Activated T-helper 17 cell treated with anti-CD3 and anti-CD28 coated beads, Interleukin-2, amount 50 U/mL, for 72 hours (primary cell): ENCODE measurements at places on chromosomes 5 and 9. TPM values are rescaled to one million over a fixed set of nuclear protein-coding genes. Genes with fewer than 3 reads are reported as not detected.

GRCh38 chr9:89154651-89155336, 23.8 kb downstream of the SHC3 start:
- H3K27ac ChIP-seq, result no peak overlapping the region
- H3K4me1 ChIP-seq, result peaks cover 20% of the 10 kb centered on the region
- H3K36me3 ChIP-seq, result no peaks in the 10 kb centered on the region
- H3K27me3 ChIP-seq, result peaks cover 31% of the 10 kb centered on the region

Gene HRH2
- 3.3 TPM for total RNA-seq

Gene ABCA2
- total RNA-seq, result 63.9 TPM

DNA sequence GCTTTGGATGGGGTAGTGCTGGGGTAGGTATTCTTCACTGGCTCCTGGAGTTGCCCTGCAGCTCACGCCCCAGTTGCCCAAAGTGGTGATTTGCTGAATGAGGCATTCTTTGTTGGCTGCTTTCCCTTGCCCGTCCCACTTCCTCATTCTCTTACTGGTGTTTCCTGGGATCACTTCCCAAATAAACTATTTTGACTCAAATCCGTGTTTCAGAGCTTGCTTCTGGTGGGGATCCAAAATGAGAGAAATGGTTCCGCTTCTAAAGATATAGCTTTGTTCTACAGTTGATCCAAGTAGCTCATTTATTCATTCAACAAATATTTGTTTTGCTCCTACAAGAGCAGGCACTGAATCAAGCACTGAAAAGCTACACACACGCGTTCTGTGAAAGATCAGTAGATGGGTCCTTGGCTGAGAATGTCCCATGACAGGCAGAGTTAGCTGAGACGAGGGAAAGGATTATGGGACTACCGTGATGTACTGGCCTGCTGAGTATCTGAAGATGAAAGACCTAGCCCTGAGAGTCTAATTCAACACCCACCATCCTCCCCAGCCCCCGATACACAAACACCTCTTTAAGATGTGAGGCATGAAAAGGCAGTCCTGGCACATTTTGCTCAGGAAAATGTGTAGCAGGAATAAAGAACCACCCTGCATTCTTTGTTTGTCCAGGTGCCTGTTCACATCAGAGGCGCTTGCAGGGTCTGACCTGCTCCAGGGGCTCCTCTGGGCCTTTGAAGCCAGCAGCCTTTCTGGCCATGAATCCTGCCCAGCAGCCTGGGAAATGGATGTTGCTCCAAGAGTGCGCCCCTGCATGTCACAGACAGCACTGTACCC, 143.1 kb upstream of the RANBP3L start:
- H3K4me3 ChIP-seq, result no peak overlapping the region

- H3K4me3 ChIP-seq, result no peak overlapping the region
- peaks cover 6% of the 10 kb centered on the region for H3K27me3 ChIP-seq
- no peaks in the 10 kb centered on the region for H3K4me1 ChIP-seq
- no peaks in the 10 kb centered on the region for H3K36me3 ChIP-seq
Observed at GRCh38 chr5:159700016-159700415, 216.3 kb upstream of the ADRA1B start.

- no peak overlapping the region for H3K27ac ChIP-seq
- ATAC-seq, result no peak
- H3K4me3 ChIP-seq, result no peak overlapping the region
Observed at GRCh38 chr5:45847877-45848276, 151.7 kb upstream of the HCN1 start.

GRCh38 chr9:107615321-107615720, 125.8 kb upstream of the KLF4 start:
- ATAC-seq, result no peak
- H3K27me3 ChIP-seq, result no peaks in the 10 kb centered on the region
- no peak overlapping the region for H3K4me3 ChIP-seq
- no peaks in the 10 kb centered on the region for H3K4me1 ChIP-seq

Gene PCDHGA10
- total RNA-seq, result 0.06 TPM

DNA sequence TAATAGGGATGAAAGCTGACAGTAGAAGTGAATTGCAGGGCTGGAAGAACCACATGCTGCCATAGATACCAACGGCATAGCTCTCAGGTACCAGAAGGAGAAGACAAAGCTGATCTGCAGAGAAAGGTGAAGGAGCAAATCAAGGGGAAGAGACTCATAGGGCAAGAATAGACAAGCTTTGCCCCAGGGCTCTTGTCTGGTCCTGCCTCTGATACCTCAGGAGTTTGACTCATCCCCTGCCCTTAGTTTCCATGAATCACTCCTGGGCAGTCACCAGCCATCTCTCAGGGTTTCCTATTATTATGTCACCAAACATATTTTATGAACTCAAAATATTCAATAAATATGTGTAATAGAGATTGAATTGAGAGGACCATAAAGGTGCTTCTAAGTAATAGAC, 800.9 kb downstream of the DNAH5 start:
- H3K4me1 ChIP-seq, result no peaks in the 10 kb centered on the region
- no peaks in the 10 kb centered on the region for H3K27me3 ChIP-seq
- no peak overlapping the region for H3K4me3 ChIP-seq
- no peak overlapping the region for H3K27ac ChIP-seq

GRCh38 chr5:115336201-115336720, 39.8 kb upstream of the CCDC112 start:
- H3K4me1 ChIP-seq, result no peaks in the 10 kb centered on the region
- H3K27me3 ChIP-seq, result peaks cover 19% of the 10 kb centered on the region
- no peak for ATAC-seq
- no peak overlapping the region for H3K4me3 ChIP-seq
- no peak overlapping the region for H3K27ac ChIP-seq

DNA sequence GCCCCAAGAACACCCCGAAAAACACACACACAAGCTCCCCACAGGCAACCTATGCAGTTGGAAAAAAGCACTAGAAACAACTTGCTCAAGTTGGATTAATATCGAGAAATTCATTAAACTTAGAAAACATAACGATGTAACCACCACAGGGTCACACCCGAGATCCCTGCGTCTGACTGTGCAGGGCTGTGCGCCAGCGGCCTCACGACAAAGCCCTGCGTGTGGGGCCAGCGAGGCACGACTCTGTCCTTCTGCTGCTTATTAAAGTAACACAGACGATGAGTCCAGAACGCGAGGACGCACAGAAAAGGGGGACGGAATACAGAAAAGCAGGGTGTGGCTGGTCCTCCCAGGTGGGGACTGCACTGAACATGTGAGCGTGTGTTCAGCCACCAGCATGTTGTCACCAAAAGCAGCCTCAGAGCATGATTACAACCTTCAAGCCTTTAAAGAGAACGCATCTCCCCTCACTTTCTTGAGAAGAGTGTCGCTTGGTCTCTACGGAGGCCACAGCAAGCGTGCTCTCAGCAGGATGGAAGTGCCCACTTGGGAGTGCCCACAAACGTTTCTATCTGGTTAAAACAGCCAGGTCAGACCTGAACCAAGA, 14.4 kb downstream of the SLC12A7 start:
- H3K27ac ChIP-seq, result peak overlapping the region; percentile 30
- H3K4me1 ChIP-seq, result no peaks in the 10 kb centered on the region
- no peak overlapping the region for H3K4me3 ChIP-seq
- H3K36me3 ChIP-seq, result peaks cover 4% of the 10 kb centered on the region
- no peaks in the 10 kb centered on the region for H3K27me3 ChIP-seq
- ATAC-seq, result no peak

- ATAC-seq, result peak; percentile 88
- no peaks in the 10 kb centered on the region for H3K4me1 ChIP-seq
- H3K27me3 ChIP-seq, result no peaks in the 10 kb centered on the region
- no peak overlapping the region for H3K4me3 ChIP-seq
Observed at GRCh38 chr9:69093471-69094103, 58.0 kb downstream of the FXN start.

Gene OR1J1
- total RNA-seq, result not detected

Gene MEGF10
- total RNA-seq, result 0.28 TPM

- H3K36me3 ChIP-seq, result peaks cover 48% of the 10 kb centered on the region
- H3K27ac ChIP-seq, result no peak overlapping the region
- H3K4me3 ChIP-seq, result no peak overlapping the region
- no peaks in the 10 kb centered on the region for H3K27me3 ChIP-seq
Observed at GRCh38 chr5:179764056-179764455, 29.7 kb upstream of the LTC4S start.

Gene DIPK1B
- not detected for total RNA-seq

GRCh38 chr5:60672693-60673264, 27.2 kb downstream of the DEPDC1B start:
- H3K4me3 ChIP-seq, result no peak overlapping the region
- H3K4me1 ChIP-seq, result no peaks in the 10 kb centered on the region
- no peak overlapping the region for H3K27ac ChIP-seq
- H3K36me3 ChIP-seq, result no peaks in the 10 kb centered on the region
- ATAC-seq, result no peak
- H3K27me3 ChIP-seq, result no peaks in the 10 kb centered on the region

Gene GABRA6
- not detected for total RNA-seq

DNA sequence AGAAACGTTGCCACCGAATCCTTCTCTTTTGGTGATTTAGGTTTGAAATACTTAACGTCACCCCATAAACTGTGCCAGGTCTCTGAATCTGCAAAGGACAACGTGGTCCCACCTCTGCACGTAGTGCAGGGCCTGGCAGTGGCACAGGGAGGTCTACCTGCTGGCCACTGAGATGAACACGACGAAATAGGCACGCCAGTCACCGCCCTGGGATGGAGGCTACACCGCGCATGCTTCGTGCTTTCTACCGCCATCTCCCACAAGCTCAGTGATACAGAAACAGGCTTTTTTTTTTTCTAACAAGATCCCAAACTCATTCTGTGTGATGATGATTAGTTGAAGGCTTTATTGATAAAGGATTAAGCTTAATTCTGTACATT, 140.0 kb upstream of the RAPGEF1 start:
- H3K27ac ChIP-seq, result no peak overlapping the region
- H3K4me3 ChIP-seq, result no peak overlapping the region
- peaks cover 8% of the 10 kb centered on the region for H3K4me1 ChIP-seq

DNA sequence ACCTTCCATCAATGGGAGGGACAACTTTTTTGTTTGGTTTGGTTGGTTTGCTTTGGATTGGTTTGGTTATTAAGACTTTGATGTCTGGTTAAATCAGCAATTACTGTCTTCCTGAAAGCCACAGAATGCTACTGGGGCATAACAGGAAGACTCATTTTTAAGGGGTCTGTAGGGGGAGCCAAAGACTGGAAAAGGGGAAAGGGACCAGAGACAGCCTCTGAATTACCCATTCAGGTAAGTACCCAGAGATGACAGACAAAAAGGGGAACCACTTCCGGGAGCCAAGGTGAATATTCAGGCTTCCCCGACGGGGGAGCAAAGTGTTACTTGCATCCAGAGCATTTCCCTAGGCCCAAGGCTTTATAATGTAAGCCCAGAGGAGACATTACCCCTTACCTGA, 4.6 kb upstream of the FEM1C start:
- H3K27ac ChIP-seq, result no peak overlapping the region
- H3K4me3 ChIP-seq, result no peak overlapping the region
- ATAC-seq, result no peak
- no peaks in the 10 kb centered on the region for H3K4me1 ChIP-seq

GRCh38 chr9:76271755-76272154, 122.5 kb downstream of the RFK start:
- no peaks in the 10 kb centered on the region for H3K27me3 ChIP-seq
- H3K4me3 ChIP-seq, result no peak overlapping the region
- no peak overlapping the region for H3K27ac ChIP-seq
- no peaks in the 10 kb centered on the region for H3K36me3 ChIP-seq
- no peak for ATAC-seq

Gene SLC4A9
- 0.26 TPM for total RNA-seq

- ATAC-seq, result no peak
- no peaks in the 10 kb centered on the region for H3K27me3 ChIP-seq
- no peak overlapping the region for H3K27ac ChIP-seq
- peaks cover 72% of the 10 kb centered on the region for H3K36me3 ChIP-seq
- H3K4me3 ChIP-seq, result no peak overlapping the region
Observed at GRCh38 chr9:99137225-99137624, 32.3 kb downstream of the TGFBR1 start.

Gene LSM11
- 7.6 TPM for total RNA-seq

- H3K4me3 ChIP-seq, result no peak overlapping the region
- no peaks in the 10 kb centered on the region for H3K27me3 ChIP-seq
- ATAC-seq, result no peak
Observed at GRCh38 chr5:4640795-4641194, 499.3 kb upstream of the ADAMTS16 start.

Gene SLC6A19
- not detected for total RNA-seq

Gene IDNK
- total RNA-seq, result 2.9 TPM

DNA sequence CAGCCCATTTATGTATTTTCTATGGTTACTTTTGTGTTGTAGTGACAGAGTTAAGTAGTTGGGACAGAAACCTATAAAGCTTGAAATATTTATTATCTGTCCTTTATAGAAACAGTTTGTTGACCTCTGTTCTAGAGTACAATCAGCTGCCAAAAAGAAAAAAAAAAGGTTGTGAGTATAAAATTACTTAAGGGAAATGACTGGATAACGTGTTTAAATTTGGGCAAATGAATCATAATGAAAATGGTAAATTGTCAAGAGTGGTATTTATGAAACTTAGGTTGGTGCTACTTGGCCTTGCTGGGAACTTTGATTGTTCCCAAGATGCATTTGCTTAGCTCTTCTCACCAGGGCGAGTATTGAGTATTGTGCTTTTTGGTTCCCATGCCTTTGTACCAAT, 70.2 kb upstream of the IL6ST start:
- no peaks in the 10 kb centered on the region for H3K36me3 ChIP-seq
- no peaks in the 10 kb centered on the region for H3K27me3 ChIP-seq
- H3K4me3 ChIP-seq, result no peak overlapping the region
- peaks cover 19% of the 10 kb centered on the region for H3K4me1 ChIP-seq

Gene CCDC192
- not detected for total RNA-seq

Gene MCIDAS
- 0.16 TPM for total RNA-seq

Gene EQTN
- not detected for total RNA-seq

DNA sequence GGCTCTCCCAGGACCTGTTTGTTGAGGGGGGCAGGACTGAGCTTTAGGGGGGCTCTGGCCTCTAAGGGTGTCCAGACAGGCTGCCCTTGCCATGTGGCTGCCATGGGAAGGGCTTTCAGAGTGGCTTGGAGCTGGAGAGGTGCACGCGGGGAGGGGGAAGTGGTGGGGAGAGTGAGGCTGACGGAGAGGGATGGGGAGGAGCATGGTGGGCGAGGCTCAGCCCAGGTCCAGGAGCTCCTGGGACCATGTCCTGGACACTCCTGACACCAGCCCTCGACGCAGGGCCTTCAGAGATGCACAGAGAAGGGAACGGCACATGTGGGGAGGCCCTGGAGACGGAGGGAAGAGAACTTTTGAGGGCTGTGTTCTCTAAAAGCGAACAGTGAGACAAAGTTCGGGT, 2.4 kb downstream of the SPAAR start:
- H3K27me3 ChIP-seq, result no peaks in the 10 kb centered on the region
- ATAC-seq, result no peak
- H3K4me3 ChIP-seq, result no peak overlapping the region
- H3K4me1 ChIP-seq, result peaks cover 29% of the 10 kb centered on the region
